GM23338 (cell line): ENCODE measurements at places on chromosomes 2 and 18. TPM values are rescaled to one million over a fixed set of nuclear protein-coding genes. Genes with fewer than 3 reads are reported as not detected.

GRCh38 chr2:62293151-62293489 lies 97.2 kb downstream of the B3GNT2 start:
- H3K27me3 ChIP-seq: no peaks in the 10 kb centered on the region
- H3K4me1 ChIP-seq: peaks cover 4% of the 10 kb centered on the region; the same call in 1 of the 2 replicates
- no peak overlapping the region for H3K4me3 ChIP-seq
- no peak overlapping the region for H3K27ac ChIP-seq

- no peak overlapping the region for H3K27ac ChIP-seq
- DNase-seq: no peak
- no peaks in the 10 kb centered on the region for H3K36me3 ChIP-seq
- H3K27me3 ChIP-seq: no peaks in the 10 kb centered on the region
- H3K4me3 ChIP-seq: no peak overlapping the region
These were observed 85.6 kb upstream of the HAAO start for GRCh38 chr2:42877936-42878335.

DNA sequence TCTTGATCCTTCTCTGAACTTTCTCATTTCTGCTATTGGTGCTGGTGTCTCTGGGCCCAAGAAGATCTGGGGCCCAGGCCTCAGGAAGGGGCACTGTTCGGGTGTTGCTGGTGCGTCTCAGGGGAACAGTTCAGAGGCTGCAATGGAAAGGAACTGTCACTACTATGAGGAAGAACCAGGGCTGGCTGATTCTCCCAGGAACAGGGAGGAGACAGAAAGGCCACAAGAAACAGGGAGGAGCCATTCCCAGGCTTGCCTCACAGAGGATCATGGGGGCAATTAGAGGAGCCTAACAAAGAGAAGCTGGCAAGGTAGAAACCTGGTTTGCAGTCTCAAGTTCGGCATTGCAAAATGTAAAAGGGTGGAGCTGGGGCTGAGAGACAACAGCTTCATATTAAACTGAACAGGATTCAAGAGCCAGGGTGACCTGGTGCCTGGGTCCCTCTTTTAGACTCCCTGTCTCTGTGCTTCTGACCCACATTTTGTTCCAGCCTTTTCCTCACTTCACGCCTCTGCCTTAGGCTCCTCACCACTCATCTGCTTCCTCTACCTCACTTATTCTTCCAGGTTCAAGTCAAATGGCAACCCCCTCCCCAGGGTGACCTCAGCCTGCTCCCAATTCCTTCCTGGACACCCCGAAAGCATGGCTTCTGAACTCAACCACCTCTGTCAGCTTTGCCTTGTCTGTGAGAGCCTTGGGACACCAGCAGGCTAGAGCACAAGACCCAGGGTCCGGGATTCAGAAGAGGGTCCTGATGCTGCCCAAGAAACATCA lies 58.4 kb downstream of the GYPC start:
- DNase-seq: no peak
- no peak overlapping the region for H3K4me3 ChIP-seq
- H3K27me3 ChIP-seq: no peaks in the 10 kb centered on the region
- H3K36me3 ChIP-seq: no peaks in the 10 kb centered on the region

DNA sequence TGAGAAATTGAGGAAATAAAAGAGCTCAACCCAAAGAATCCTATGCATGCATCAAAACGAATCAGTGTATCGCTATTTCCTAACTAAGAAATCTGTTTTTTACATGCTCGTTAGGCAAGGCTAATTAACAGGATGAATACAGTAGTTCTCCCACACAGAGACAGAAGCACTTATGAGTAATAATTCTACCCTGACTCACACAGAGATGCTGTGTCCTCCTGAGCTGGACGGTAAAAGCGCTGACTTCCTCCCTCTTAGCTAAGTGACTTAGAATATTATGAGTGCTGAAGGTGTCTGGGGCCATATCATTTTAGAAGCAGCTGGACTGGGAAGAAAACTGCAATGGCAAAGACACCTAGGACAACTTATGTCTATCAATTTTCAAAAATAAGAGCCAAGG lies 18.5 kb downstream of the PLEKHM3 start:
- H3K27me3 ChIP-seq: no peaks in the 10 kb centered on the region
- H3K4me1 ChIP-seq: peaks cover 11% of the 10 kb centered on the region; the same call in 1 of the 2 replicates

- no peaks in the 10 kb centered on the region for H3K4me1 ChIP-seq
- H3K27ac ChIP-seq: no peak overlapping the region
- H3K36me3 ChIP-seq: no peaks in the 10 kb centered on the region
- H3K27me3 ChIP-seq: no peaks in the 10 kb centered on the region
These were observed 53.4 kb downstream of the SLC66A2 start for GRCh38 chr18:79897940-79898625.

DNA sequence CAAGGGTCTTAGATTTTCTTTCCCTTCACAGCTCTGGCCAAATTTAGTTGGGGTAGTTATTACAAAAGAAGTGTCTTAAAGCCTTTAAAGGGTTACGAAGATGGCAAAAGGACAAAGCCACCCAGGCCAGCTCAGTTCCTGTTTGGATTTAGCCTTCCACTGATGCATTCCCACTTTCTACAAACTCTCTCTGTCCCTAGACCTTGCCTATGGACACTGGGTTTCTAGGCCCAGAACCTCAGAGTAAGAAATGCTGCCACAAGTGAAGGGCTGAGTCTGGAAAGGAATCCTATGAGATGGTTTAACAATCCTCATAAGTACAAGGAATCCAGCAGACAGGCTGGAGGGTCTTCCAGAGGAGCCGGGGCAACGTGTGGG lies 13.4 kb downstream of the NFE2L2 start:
- no peak overlapping the region for H3K4me3 ChIP-seq
- H3K36me3 ChIP-seq: no peaks in the 10 kb centered on the region
- H3K27ac ChIP-seq: peak overlapping the region; percentile 69; the same call in 1 of the 2 replicates
- peaks cover 29% of the 10 kb centered on the region for H3K4me1 ChIP-seq
- no peaks in the 10 kb centered on the region for H3K27me3 ChIP-seq

GRCh38 chr2:156511122-156511521 lies 74.9 kb downstream of the GPD2 start:
- H3K27ac ChIP-seq: no peak overlapping the region
- H3K4me3 ChIP-seq: no peak overlapping the region
- H3K36me3 ChIP-seq: no peaks in the 10 kb centered on the region
- no peak for DNase-seq
- H3K4me1 ChIP-seq: no peaks in the 10 kb centered on the region
- H3K27me3 ChIP-seq: no peaks in the 10 kb centered on the region

GRCh38 chr2:152874955-152875354 lies 156.5 kb downstream of the ARL6IP6 start:
- no peak overlapping the region for H3K4me3 ChIP-seq
- H3K27me3 ChIP-seq: no peaks in the 10 kb centered on the region
- H3K36me3 ChIP-seq: no peaks in the 10 kb centered on the region
- DNase-seq: no peak

The MORN2 gene
- total RNA-seq: 5.9 and 7.6 TPM in 2 replicates

The CD8B2 gene
- not detected in 2 replicates for total RNA-seq
